Central memory CD8-positive, alpha-beta T cell (primary cell): ENCODE measurements at places on chromosomes 6 and 20.
A peak's percentile ranks its signal among the peaks of the same experiment; 100 is the strongest.

GRCh38 chr6:138896104-138896756 lies 91.8 kb downstream of the REPS1 start:
- H3K4me1 ChIP-seq, result no peaks in the 10 kb centered on the region
- no peak overlapping the region for H3K4me3 ChIP-seq
- H3K36me3 ChIP-seq, result peaks cover 5% of the 10 kb centered on the region
- H3K27me3 ChIP-seq, result no peaks in the 10 kb centered on the region
- DNase-seq, result no peak

DNA sequence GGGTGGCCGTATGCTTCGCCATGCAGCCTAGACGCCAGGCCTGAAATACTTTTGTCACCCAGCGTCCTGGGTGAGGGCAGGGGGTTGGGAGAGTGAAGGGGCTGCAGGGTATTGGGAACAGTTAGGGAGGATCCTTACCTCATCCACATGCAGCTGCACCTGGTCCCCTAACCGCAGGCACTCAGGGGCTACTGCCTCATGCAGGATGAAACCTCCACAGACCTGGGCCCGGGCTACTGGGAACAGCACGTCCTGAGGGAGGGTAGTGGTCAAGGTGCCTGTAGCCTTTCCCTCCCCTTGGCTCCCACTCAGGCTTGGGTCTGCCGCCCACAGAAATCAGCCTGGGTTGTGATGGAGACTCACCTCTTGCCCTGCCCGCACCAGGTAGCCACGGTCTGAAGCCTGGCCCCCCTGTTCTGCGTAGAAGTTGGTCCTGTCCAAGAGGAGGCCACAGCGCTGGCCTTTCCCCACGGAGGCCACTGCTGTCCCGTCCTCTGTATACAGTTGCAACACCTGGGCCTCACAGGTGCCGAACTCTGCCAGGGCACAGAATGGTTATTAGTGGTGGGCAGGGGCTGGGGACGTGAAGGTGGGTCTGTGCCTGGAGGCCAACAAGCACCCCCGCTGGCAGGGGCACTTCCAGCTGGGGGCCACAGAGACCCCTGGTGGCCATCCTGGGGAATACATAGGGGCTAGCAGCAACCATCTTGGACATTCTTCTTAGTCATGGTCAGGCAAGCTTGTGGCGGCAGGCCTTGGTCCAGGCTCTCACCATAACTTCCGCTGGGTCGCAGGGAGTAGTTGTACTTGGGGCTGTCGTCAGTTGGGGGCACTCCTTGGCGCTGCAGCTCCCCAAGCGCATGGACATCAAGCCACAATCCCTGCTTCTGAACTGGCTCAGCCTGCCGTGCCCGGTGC lies 8.6 kb downstream of the AARS2 start:
- no peaks in the 10 kb centered on the region for H3K27me3 ChIP-seq
- peaks cover under 1% of the 10 kb centered on the region for H3K4me1 ChIP-seq
- no peak overlapping the region for H3K27ac ChIP-seq
- peaks cover 25% of the 10 kb centered on the region for H3K36me3 ChIP-seq
- H3K4me3 ChIP-seq, result no peak overlapping the region
- no peak for DNase-seq

- no peak for DNase-seq
- no peak overlapping the region for H3K27ac ChIP-seq
- H3K4me3 ChIP-seq, result no peak overlapping the region
- H3K36me3 ChIP-seq, result peaks cover 42% of the 10 kb centered on the region
- no peaks in the 10 kb centered on the region for H3K27me3 ChIP-seq
- H3K4me1 ChIP-seq, result no peaks in the 10 kb centered on the region
These were observed 11.3 kb downstream of the DLK2 start for GRCh38 chr6:43444036-43444435.

GRCh38 chr6:157410045-157410444 lies 29.1 kb downstream of the ZDHHC14 start:
- no peak overlapping the region for H3K27ac ChIP-seq
- DNase-seq, result no peak
- no peaks in the 10 kb centered on the region for H3K36me3 ChIP-seq
- no peaks in the 10 kb centered on the region for H3K27me3 ChIP-seq

DNA sequence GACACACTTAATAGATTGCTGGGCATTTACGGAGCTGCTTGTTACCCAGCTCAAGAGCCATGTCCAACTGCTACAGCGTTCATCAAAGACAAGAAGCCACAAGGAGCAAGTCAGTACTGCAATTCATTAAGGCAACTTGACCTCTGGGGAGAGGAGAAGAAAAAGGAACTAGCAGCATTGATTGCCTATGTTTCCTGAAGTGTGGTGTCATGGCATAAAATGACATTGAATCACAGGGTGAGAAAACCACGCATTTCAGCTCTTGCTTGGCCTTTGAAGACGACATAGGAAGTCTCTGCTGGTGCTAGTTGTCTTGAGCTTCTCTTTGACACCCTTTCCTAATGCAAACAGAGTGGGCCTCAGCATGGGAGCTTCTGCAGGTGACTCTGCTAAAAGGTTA lies 139.1 kb downstream of the CDH26 start:
- DNase-seq, result no peak
- H3K4me1 ChIP-seq, result peaks cover 15% of the 10 kb centered on the region
- no peaks in the 10 kb centered on the region for H3K27me3 ChIP-seq
- H3K36me3 ChIP-seq, result no peaks in the 10 kb centered on the region
- no peak overlapping the region for H3K4me3 ChIP-seq

GRCh38 chr20:53760025-53760441 lies 166.4 kb upstream of the ZNF217 start:
- H3K27me3 ChIP-seq, result no peaks in the 10 kb centered on the region
- H3K4me3 ChIP-seq, result no peak overlapping the region
- DNase-seq, result no peak
- H3K36me3 ChIP-seq, result peaks cover 2% of the 10 kb centered on the region
- no peak overlapping the region for H3K27ac ChIP-seq

GRCh38 chr6:46969206-46969605 lies 47.5 kb upstream of the ADGRF5 start:
- H3K36me3 ChIP-seq, result no peaks in the 10 kb centered on the region
- no peaks in the 10 kb centered on the region for H3K4me1 ChIP-seq
- no peak for DNase-seq
- H3K27me3 ChIP-seq, result no peaks in the 10 kb centered on the region
- no peak overlapping the region for H3K27ac ChIP-seq

DNA sequence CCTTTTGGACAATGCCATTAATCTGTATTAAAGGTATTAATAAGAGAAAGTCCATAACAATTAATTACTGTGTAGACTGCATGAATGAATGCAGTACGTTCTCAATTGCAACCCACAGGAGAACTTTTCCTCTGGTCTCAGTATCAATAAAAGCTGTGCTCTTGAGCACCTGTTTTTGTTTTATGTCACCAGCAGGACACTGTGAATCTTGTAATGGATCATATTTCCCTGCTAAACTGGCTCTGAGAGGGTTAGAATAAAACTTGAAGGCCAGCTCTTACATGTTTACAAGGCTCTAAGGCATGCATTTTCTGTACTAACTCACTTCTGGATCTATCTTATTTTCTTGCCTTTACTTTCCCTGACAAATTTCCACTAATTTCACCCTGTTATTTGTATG lies 214.3 kb upstream of the PLN start:
- H3K36me3 ChIP-seq, result no peaks in the 10 kb centered on the region
- H3K4me1 ChIP-seq, result no peaks in the 10 kb centered on the region
- no peak for DNase-seq
- no peaks in the 10 kb centered on the region for H3K27me3 ChIP-seq
- no peak overlapping the region for H3K4me3 ChIP-seq

DNA sequence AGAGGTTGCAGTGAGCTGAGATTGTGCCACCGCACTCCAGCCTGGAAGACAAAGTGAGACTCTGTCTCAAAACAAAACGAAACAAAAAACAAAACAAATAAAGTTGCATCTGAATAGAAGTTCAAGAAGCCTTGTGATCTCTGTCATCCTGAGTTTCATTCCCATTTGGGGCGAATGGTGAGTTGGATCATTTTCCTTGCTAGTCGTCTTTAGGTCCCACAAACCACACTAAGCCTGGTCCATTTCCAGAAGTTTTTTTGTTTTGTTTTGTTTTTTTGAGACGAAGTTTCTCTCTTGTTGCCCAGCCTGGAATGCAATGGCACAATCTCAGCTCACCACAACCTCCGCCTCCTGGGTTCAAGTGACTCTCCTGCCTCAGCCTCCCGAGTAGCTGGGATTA lies 33.8 kb downstream of the ZNF217 start:
- H3K4me1 ChIP-seq, result no peaks in the 10 kb centered on the region
- H3K36me3 ChIP-seq, result peaks cover 19% of the 10 kb centered on the region
- no peaks in the 10 kb centered on the region for H3K27me3 ChIP-seq
- no peak for DNase-seq

- H3K27me3 ChIP-seq, result no peaks in the 10 kb centered on the region
- H3K27ac ChIP-seq, result no peak overlapping the region
- H3K4me3 ChIP-seq, result no peak overlapping the region
These were observed 376.7 kb upstream of the CITED2 start for GRCh38 chr6:139751179-139751578.

DNA sequence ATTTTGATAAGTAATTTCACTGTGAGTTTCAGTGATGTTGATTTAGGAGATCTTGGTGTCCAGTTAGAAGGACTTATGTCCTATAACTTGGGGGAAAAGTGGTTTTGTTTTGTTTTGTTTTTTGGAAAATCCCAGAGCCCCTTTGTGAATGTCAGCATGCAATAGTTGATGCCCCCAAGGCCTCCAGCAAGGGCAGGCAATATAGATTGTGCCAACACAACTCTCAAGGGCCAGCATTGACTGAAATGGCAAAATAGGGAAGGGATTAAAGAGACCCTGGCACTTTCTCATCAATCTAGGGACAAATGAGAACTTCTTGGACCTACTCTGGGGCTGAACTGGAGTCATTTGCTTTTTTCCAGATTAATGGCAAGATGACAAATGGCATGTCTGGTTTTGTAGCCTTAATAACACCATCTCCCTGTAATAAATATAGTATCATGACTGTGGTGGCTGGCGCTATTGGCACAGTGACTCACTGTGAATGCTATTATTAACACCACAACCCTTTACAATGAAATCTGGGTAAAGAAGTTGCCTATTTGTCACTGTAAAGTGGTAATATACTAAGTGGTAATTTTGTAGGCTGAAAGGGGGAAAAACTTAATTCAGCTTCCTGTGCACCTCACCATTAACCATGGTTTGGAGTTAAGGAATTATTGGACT lies 51.8 kb downstream of the ABRACL start:
- H3K27ac ChIP-seq, result no peak overlapping the region
- H3K4me1 ChIP-seq, result no peaks in the 10 kb centered on the region
- H3K27me3 ChIP-seq, result no peaks in the 10 kb centered on the region
- no peaks in the 10 kb centered on the region for H3K36me3 ChIP-seq
- DNase-seq, result no peak

- no peak overlapping the region for H3K4me3 ChIP-seq
- DNase-seq, result no peak
These were observed 9.9 kb downstream of the ETV7 start for GRCh38 chr6:36377594-36377993.

- peak overlapping the region; percentile 93 for H3K27ac ChIP-seq
- peaks cover 45% of the 10 kb centered on the region for H3K36me3 ChIP-seq
- peaks cover 48% of the 10 kb centered on the region for H3K4me1 ChIP-seq
- peak overlapping the region; percentile 96 for H3K4me3 ChIP-seq
These were observed 644 bp downstream of the MAD2L1BP start for GRCh38 chr6:43636308-43636659.

- peaks cover 2% of the 10 kb centered on the region for H3K36me3 ChIP-seq
- peaks cover 5% of the 10 kb centered on the region for H3K4me1 ChIP-seq
- H3K4me3 ChIP-seq, result peak within 1 kb of the TSS; percentile 70
- DNase-seq, result peak; percentile 42
- no peak within 1 kb of the TSS for H3K27ac ChIP-seq
These were observed at the start of gene RAD21L1 for GRCh38 chr20:1225783-1226654. TSS of gene RAD21L1 (plus strand) at chr20:1226044. CDS start at chr20:1228454, 2,410 bp downstream.

GRCh38 chr6:125299257-125299656 lies 2.5 kb downstream of the HDDC2 start:
- peak overlapping the region; percentile 89 for H3K27ac ChIP-seq
- H3K4me3 ChIP-seq, result peak overlapping the region; percentile 87
- peaks cover 67% of the 10 kb centered on the region for H3K4me1 ChIP-seq
- DNase-seq, result no peak
- no peaks in the 10 kb centered on the region for H3K27me3 ChIP-seq

- peaks cover 6% of the 10 kb centered on the region for H3K4me1 ChIP-seq
- H3K4me3 ChIP-seq, result no peak overlapping the region
- H3K36me3 ChIP-seq, result no peaks in the 10 kb centered on the region
- DNase-seq, result no peak
These were observed 51.9 kb upstream of the TPD52L1 start for GRCh38 chr6:125101631-125102030.

- DNase-seq, result no peak
- no peaks in the 10 kb centered on the region for H3K27me3 ChIP-seq
- peaks cover 6% of the 10 kb centered on the region for H3K4me1 ChIP-seq
- no peaks in the 10 kb centered on the region for H3K36me3 ChIP-seq
- no peak overlapping the region for H3K4me3 ChIP-seq
These were observed 4.9 kb upstream of the ZFP57 start for GRCh38 chr6:29685718-29686326.

DNA sequence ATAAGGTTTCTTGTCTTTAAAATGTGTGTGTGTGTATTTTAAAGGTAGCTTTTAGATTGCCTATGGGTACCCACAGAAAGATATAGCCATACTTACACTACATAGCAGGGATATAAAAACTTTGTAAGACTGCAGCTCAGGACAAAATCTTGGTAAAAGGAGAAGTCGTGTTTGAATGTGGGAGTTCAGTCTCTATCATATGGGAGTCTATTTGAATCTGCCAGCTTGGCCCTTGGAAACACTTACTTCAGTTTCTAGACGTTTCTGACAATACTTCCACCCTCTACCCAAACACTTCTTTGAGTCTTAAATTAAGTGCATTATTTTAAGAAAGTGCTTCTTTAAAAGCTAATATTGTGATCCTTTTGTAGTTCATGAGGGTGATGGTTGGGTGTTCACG lies 155.7 kb downstream of the CARMIL1 start:
- no peaks in the 10 kb centered on the region for H3K4me1 ChIP-seq
- H3K36me3 ChIP-seq, result no peaks in the 10 kb centered on the region
- H3K27me3 ChIP-seq, result no peaks in the 10 kb centered on the region
- H3K27ac ChIP-seq, result no peak overlapping the region

GRCh38 chr6:62367601-62368000 lies 81.6 kb upstream of the KHDRBS2 start:
- H3K36me3 ChIP-seq, result no peaks in the 10 kb centered on the region
- no peaks in the 10 kb centered on the region for H3K4me1 ChIP-seq
- H3K27ac ChIP-seq, result no peak overlapping the region
- no peak overlapping the region for H3K4me3 ChIP-seq
- no peaks in the 10 kb centered on the region for H3K27me3 ChIP-seq

DNA sequence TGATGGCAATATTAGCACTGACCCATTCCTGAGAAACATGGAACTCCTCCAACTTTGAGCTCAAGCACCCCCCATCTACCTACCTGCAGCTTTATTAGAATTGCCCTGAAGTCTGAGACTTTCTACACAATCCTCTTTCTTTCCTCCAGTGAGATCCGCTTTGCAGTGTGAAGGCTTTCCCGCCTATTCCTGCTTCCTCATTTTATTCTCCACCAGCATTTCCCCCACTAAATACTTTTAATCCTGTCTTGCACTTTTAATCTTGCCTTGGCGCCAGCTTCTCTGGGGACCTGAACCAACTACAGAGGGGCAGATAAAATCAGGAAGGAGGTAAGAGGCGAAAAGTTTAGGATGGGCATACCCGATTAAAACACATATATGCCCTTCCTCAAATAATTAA lies 178.1 kb upstream of the PRDM1 start:
- H3K4me1 ChIP-seq, result no peaks in the 10 kb centered on the region
- no peaks in the 10 kb centered on the region for H3K27me3 ChIP-seq
- no peak for DNase-seq
- no peak overlapping the region for H3K27ac ChIP-seq
- H3K36me3 ChIP-seq, result peaks cover 4% of the 10 kb centered on the region

GRCh38 chr6:7073821-7074525 lies 33.8 kb upstream of the RREB1 start:
- H3K27ac ChIP-seq, result peak overlapping the region; percentile 70
- H3K27me3 ChIP-seq, result no peaks in the 10 kb centered on the region
- H3K36me3 ChIP-seq, result peaks cover 1% of the 10 kb centered on the region
